ENCODE measurements at places on chromosomes 5 and 9. TPM values are rescaled to one million over a fixed set of nuclear protein-coding genes. Genes with fewer than 3 reads are reported as not detected.

Gene PTGS1
- 39.4 TPM for total RNA-seq

Gene DNAH5
- 0.13 TPM for total RNA-seq

Gene MEF2C
- total RNA-seq = 63.5 TPM

Gene AGXT2
- total RNA-seq = not detected

Gene FBLL1
- 0.07 TPM for total RNA-seq
